ENCODE measurements at places on chromosomes 12 and 14.

DNA sequence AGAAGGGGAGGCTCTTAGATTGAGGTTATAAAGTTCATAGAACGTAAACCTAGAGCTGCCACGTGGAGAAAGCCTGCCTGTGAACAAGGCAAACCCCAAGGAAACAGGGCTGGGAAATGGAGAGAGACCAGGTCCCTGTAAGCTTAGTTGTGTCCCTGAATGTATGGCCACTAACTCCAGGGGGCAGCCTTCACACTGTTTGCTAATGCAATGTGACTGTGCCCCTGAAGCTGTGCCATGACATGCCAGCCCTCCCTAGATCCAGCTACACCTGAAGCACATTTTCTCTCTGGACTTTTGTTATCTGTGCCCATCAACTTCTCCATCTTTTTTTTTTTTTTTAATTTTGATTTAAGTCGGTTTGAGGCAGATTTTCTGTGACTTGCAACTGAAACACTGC is 60.6 kb upstream of the TMCC3 start:
- DNase-seq, result peak; percentile 39

GRCh38 chr12:1947081-1947480 is 28.6 kb upstream of the CACNA2D4 start:
- no peak for DNase-seq

DNA sequence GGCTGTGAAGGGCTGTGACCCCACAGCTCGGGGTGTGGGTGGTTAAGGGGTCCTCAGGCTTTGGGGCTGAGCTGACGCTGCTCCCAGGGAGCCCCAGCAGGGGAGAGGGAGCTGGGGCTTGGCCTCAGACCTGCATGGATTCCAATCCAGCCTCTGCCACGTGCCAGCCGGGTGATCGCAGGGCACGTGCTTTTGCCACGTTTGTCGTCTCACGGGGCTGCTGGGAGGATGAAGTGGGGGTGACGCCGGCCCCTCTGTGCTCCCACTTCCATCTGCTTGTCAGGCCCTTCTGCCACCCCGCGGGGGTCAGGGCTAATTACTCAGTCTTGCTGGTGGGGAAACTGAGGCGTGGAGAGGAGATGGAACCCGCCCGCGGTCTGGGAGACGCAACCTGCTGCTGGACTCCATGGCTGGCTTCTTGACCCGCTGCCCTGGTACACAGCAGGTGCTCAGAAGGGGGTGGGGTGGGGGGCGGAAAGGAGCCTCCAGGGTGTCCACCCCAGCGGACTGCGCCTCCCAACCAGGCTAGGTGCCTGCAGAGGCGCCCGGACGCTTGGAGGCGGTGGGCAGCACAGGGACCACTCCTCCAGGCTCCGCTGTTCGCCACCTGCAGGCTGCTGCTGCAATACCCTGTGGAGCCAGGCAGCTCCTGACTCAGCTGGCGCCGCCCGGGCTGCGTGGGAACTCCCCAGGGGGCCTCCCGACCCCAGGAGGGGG is 36.4 kb upstream of the PRIMA1 start:
- no peak for DNase-seq

- no peak for DNase-seq
These were observed 58.3 kb downstream of the GUCY2C start for GRCh38 chr12:14638066-14638465.

- DNase-seq, result no peak
These were observed 66.4 kb downstream of the PTPRR start for GRCh38 chr12:70854138-70854537.

DNA sequence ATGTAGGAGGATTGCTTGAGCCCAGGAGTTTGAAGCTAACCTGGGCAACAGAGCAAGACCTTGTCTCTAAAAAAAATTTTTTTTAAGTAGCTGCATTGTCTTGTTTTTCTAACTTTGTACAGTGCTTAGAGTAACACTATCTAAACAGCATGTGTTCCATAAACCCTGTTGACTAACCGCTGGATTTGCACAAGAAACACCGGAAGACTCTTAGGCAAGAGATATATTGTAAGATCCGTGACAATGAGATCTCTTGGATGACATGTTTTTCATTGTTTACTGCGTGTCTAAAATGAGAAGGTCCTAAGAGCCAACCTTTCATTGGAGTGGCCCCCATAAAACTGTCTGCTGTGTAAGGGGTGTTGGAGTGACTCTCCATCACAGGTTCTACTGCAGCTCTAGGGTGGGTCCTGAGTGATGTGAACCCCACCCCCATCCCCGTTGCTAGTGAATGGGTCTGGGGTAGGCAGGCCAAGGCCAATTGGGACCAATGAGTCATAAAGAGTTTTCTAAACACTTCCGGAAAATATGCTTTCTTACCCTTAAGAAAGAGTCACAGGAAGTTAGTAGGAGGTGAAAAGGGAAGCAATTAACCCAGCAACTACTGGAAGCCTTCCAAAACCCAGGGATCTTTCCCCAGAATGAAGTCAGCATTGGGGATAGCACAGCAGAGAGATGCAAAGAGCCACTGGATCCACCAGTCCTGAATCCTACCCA is 24.3 kb upstream of the PCNX1 start:
- no peak for DNase-seq

DNA sequence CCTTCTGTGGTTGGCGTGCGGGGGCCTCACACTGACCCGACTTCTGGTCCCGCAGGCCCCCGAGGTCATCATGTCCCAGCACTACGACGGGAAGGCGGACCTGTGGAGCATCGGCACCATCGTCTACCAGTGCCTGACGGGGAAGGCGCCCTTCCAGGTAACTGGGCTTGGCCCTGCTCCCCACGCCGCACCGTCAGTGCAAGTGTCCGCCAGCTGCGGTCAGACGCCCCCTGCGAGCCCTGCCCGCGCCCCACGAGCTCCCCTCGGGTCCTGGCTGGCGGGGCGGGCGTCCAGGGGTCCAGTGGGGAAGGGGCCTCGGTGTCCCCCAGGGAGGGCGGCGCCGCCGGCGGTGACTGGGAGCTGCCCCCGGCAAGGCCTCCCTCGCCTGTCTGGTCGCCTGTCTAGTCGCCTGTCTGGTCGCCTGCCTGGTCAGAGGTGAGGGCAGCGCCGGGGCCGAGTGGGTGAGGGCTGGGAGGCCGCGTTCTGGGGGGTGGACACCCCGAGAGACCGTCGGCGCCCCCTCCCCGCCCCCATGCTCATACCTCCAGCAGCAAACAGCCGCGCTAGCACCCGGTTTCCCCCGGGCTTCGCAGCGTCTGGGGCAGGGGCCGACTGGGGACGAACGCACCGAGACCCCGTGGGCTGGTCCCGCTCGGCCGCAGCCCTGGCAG is 14.8 kb downstream of the ULK1 start:
- DNase-seq, result no peak

DNA sequence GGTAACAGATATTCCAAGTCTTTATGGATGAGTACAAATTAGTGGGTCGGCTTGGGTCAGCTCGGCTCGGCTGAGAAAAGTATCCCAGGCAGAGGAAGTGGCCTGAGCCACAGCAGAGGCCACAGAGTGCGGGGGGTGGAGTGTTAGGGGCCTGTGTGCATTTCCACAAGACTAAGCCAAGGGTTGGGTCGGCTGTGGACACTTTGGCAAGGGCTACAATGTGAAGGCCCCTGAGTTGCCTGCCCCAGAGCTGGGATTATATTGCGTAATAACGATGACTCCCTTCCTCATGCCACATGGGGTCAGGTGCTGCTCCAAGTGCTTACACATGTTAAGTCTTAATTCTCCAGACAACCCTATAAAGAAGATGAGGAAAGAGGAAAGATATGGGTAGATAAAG is 11.4 kb downstream of the EVL start:
- no peak for DNase-seq

- DNase-seq, result no peak
These were observed 62.7 kb downstream of the EEA1 start for GRCh38 chr12:92866418-92866817.

DNA sequence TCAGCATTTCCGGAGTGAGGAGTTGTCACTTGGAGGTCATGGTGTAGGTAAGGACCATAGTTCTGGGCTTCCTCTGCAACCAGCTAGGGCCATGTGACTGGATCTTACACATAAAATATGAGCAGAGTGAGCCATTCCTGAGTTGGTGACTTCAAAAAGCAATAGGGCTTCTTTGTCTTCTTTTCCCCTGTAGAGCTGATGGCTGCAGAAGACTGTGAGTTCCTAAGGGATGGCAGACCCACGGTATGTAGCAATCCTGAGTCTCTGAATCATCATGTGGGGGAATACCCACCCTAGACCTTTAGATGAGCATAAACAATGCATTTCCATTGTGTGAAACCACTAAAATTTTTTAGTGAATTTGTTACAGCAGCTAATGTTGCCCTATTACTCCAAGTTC is 151.1 kb upstream of the TBX3 start:
- no peak for DNase-seq

- peak; percentile 70 for DNase-seq
These were observed 9.4 kb upstream of the KRT74 start for GRCh38 chr12:52582971-52583456.

GRCh38 chr12:122072031-122072970 is 6.3 kb upstream of the MLXIP start:
- no peak for DNase-seq

DNA sequence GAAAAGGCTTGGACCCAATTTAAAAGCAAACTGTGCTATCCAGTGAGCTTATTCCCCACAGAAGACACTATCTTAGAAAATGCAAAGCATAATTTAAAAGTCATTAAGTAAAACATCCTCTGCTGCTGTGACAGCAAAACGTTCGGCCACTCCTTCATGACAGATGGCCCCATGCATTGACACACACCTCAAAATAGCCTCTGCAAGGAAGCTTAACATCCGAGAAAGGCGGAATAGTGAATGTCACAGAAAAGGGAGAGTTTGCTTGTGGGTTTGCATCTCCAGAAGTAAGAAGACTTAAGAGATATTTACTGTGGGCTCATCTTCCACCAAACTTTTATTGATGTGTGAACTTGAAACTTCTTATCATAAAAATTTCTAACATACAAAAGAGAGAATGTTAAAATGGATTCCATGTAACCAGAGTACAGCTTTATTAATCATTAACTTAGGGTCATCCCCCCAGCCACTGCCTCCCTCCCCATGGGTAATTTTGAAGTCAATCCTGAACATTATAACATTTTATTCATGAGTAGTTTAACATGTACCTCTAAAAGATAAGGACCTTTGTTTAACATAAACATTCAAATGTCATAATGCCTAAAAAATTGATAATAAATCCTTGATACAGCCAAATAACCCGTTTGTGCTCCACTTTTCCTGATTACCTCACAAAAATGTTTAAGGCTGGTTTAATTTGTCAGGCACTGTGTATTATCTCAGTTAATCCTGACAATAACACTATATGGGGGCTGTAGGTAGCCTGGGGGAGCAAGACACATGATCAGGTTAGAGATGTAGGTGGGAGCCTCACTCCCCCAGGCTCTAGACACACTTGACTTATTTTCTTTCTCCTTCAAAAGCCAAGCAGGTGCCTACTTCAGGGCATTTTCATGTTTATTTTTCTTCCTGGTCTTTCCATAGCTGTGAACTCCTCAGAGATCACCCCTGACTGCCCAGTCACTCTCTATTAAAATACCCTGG is 119.7 kb upstream of the TMCC3 start:
- DNase-seq, result no peak

DNA sequence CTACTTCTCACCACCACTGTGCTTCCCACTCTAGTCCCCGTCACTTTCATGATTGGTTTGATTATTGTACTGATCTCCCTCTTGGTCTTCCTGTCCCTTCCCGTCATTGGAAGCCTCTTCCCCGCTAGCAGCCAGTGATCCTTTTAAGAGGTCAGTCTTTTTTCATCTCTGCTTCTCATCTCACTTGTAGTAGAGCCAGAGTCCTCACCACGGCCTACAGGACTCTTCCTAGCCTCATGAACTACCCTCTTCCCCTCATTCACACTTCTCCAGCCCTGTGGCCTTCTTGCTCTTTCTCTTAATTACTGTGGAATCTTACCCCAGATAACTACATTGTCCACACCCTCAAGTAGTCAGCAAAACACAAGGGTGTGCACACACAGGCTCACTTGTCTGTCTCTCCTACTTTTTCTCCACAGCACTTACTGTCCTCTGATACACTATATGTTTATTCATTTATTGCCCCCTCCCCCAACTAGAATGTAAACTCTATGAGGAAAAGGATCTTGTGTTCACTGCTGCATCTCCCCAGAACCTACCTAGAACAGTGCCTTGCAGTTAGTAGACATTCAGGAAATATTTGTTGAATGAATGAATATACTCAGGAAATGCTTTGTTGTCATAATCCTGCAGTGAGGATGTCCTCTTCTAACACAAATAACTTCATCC is 66.3 kb downstream of the CKB start:
- no peak for DNase-seq

- DNase-seq, result no peak
These were observed 97.9 kb downstream of the RFLNA start for GRCh38 chr12:124392667-124393413.

DNA sequence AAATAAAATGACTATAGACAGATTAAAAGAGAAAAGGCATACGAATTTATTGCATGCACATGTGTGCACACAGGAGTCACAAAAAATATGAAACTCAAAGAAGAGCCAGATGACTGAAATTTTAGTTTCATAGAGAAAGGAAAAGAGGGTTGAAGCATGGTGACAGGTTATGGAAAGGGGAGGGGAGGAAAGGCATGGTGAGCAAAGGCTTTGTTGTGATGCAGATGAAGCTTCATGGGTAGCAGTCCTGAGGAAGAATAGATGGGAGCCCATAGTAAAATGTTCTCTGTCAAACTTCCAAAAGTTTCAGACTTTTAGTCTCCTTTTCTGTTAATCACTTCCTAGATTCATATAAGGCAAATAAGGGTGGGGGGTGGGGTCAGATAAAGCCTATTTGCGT is 612.7 kb upstream of the ATP2B1 start:
- DNase-seq, result no peak

DNA sequence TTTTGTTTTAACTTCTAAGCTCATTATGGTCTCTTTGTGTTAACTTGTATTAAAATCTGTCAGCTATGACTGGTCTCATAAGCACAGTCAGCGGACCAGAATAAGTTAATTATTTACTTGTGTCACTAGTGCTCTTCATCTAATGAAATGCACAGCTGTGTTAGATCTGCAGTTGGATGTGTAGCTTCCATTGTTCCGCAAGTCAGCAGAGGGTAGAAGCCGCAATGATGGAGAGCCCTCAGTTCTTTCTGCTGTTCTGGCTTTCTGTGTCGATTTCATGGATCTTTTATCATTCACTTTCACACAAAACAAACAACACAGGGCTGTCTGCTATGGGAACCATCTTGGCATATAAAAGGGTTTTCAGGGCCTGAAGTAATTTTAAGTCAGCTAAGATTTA is 89.3 kb upstream of the RFX4 start:
- no peak for DNase-seq

All from activated CD4-positive, alpha-beta T cell treated with anti-CD3 and anti-CD28 coated beads for 48 hours (primary cell).